ENCODE measurements at places on chromosomes 2 and 18. TPM values are rescaled to one million over a fixed set of nuclear protein-coding genes. Genes with fewer than 3 reads are reported as not detected.

The UPP2 gene
- total RNA-seq = not detected

The ASPRV1 gene
- total RNA-seq = 3.6 TPM

The SULT1C4 gene
- 17.5 TPM for total RNA-seq

The CXCR4 gene
- total RNA-seq = 1.5 TPM

The RAPGEF4 gene
- total RNA-seq = 24.7 TPM

The TNFRSF11A gene
- 0.38 TPM for total RNA-seq

The REG1B gene
- total RNA-seq = not detected

The PROC gene
- total RNA-seq = 0.25 TPM

The TEX44 gene
- total RNA-seq = not detected

The SP9 gene
- 1.4 TPM for total RNA-seq

The SLC11A1 gene
- 0.76 TPM for total RNA-seq

The RNF152 gene
- 28.6 TPM for total RNA-seq

The GALNT14 gene
- 2.2 TPM for total RNA-seq

The ALK gene
- total RNA-seq = 0.09 TPM

The STK17B gene
- total RNA-seq = 35.2 TPM

The LYG2 gene
- not detected for total RNA-seq

The ZNF385B gene
- total RNA-seq = 0.11 TPM

The TUBA3D gene
- not detected for total RNA-seq

The ARHGAP15 gene
- 0.38 TPM for total RNA-seq

The TYMS gene
- total RNA-seq = 60.8 TPM

The DOK6 gene
- total RNA-seq = 5.1 TPM

The STPG4 gene
- total RNA-seq = not detected

The ZNG1B gene
- total RNA-seq = 45.7 TPM

The CCDC68 gene
- not detected for total RNA-seq

The C1QL2 gene
- not detected for total RNA-seq

The ACSL3 gene
- total RNA-seq = 84.3 TPM
